RWPE1 (cell line): ENCODE measurements at places on chromosomes 12 and 14.

GRCh38 chr12:9148926-9149325 is 33.2 kb upstream of the A2M start:
- no peak for DNase-seq

DNA sequence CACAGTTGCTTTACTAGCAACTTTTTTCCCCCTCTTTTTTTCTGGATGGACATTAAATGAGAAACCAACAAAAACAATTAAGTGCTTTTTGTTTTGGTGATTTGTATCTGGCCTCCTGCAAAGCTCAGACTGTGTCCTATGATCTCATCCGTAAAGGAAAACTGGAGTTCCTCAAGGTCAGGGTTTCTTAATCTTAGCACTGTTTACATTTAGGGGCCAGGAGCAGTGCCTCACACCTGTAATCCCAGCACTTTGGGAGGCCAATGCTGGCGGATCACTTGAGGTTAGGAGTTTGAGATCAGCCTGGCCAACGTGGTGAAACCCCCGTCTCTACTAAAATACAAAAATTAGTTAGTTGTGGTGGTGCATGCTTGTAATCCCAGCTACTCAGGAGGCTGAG is 28.0 kb downstream of the ENTPD5 start:
- no peak for DNase-seq

DNA sequence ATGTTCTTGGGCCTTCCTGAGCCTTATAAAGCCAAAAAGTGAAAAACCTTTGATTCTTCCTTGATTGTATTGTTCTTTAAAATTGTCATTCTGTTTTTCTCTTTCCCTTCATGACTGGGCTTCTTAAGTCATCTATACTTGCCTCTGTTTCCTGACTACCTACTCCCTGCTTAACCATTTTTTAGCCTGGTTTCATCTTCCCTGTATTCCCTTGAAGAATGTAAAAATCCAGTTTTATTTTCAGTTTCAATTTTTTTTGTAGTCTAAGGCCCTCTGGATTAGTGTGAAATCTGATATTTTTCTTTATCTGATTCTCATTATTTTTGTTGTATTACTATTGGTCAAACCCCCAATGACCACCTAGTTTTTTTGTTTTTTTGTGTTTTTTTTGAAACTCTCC is 46.3 kb downstream of the APAF1 start:
- DNase-seq = no peak

- DNase-seq = no peak
These were observed 15.2 kb downstream of the IL31 start for GRCh38 chr12:122158700-122159285.

GRCh38 chr12:82299319-82300025 is 58.7 kb downstream of the CCDC59 start:
- DNase-seq = no peak
